ENCODE measurements at places on chromosomes 5 and 9.
A peak's percentile ranks its signal among the peaks of the same experiment; 100 is the strongest.

DNA sequence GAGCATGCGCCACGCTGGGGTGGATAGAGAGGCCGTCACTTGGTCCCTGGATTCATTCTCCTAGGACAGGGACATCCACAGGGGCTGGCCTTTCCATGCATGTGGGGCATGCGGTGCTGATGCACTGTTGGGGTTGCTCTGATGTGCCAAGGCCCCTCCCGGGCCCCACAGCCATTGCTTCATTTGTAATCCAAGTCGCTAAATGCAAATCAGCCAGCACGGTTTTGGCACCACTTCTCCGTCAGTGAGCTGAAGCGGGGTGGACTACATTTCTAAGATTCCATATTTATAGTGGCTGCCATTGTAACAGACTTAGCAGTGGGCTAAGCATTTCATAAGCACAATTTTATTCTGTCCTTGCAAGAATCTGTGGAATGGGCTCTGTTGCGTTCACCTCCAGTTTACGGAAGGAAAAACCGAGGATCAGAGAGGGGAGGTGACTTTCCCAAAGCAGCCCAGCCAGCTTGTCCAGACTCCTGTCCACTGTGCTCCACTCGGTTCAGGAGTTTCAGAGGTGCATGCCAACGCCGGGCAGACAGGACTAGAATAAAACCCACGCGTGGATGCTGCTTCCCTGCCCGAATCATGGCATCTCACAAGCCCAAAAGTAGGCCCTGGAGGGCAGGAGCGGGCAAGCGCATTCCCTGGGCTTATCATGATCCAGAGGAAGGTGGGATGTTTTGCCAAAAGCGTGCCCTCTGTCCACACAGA, 102.6 kb upstream of the COL5A1 start:
- no peak for DNase-seq

GRCh38 chr5:5018578-5018970, 121.6 kb upstream of the ADAMTS16 start:
- no peak for DNase-seq

DNA sequence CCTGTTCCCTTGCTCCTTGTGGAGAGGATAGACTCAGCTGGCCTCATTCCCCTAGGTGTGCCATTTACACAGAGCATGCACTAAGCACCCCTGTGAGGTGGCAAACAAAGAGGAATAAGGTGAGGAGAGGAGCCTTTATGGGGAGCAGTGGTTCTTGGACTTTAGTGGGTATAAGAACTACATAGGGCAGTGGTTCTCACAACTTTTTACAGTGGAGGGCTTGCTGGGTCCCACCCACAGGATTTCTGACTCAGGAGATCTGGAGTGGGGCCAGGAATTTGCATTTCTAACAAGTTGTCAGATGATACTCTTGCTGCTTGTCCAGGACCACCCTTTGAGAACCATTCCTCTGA, 42.0 kb downstream of the CSF1R start:
- no peak for DNase-seq

DNA sequence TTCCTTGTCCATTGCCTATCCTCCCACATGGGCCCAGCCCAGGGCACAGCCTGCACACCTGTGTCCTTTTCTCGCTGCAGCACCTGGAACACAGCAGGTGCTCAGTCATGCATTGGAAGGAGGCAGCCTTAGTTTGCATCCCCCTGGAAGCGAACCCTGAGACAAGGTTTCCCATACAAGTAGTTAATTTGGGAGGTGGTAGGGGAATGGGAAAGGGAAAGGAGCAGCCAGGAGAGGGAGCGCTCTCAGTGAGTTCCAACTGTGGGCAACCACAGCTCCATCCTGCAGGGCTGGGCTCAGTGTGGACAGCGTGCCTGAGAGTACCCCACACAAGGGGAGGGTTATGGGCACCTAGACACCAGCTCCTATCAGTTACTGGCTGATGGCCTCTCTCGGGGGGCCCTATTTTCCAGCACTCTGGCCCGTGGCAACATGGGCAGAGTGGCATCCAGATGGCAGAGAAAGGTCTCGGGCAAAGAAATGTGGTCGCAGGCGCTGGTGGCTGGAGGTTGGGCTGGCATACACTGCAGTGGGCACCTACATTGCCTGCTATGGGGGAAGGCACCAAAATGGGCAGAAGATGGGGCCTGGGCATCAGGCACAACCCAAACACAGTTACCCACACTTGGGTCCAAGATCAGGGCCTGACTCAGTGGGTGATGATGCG, 50.1 kb downstream of the TSPAN17 start:
- no peak for DNase-seq

- no peak for DNase-seq
Measured at GRCh38 chr9:33137781-33138264, 29.3 kb downstream of the B4GALT1 start.

- DNase-seq, result no peak
Measured at GRCh38 chr5:168609806-168610482, 30.8 kb upstream of the PANK3 start.

GRCh38 chr9:82117026-82117811, 128.6 kb downstream of the SPATA31D1 start:
- peak; percentile 7 for DNase-seq

DNA sequence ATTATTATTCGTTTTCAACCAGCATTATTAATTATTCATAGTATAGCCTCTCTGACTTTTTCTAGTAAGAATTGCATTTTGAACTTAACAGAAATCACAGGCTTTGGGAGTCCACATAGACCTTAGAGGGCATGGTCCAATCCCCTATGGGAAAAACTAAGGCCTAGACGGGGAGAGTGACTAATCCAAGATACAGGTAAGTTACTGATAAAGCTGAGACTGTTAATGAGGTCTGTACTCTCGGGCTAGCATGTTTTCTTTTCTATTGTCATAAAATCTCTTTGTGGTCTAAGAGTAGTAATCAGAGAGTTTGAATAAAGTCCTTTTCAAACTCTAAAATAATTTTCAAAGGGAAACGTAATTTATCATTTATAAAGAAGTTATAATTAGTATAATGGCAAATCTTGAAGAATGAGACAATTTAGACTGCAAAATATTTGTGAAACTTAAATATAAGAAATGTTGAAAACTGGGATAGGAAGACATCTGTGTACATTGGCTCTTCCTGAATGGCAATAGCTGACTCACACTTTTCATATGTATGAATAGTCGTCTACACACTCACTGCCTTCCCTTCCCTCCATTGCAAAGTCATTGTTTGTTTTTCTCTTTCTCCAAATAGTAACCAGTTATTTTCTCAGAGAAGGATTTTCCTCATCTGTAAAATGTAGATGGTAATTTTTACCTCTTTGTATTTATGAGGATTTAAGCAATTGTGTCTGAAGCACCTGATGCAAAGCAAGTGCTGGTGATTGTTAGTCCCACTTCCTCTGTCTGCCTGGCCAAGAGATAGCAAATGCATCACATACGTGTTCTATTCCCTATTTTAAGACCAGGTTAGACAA, 207.9 kb upstream of the CD180 start:
- no peak for DNase-seq

DNA sequence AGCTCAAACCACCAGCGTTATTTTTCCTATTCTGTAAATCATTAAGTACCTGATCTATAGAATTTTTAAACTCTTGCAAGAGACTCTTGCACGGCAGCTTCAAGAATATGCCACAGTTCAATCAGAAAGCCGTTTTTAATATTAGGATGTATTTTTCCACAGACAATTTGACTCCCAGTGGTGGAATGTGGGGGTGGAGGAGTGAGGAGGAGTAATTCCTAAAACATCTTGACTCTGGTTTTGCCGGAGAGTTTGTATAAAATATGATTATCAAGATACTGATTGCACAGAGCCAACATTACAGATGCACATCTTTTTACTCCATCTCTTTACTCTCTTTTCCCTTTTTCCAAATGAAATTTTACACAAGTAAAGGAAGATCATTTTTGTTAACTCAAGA, 288.3 kb downstream of the ENC1 start:
- no peak for DNase-seq

- DNase-seq, result no peak
Measured at GRCh38 chr9:117555964-117556629, 141.2 kb upstream of the ASTN2 start.

GRCh38 chr9:4272126-4272525, 27.7 kb downstream of the GLIS3 start:
- DNase-seq, result no peak

DNA sequence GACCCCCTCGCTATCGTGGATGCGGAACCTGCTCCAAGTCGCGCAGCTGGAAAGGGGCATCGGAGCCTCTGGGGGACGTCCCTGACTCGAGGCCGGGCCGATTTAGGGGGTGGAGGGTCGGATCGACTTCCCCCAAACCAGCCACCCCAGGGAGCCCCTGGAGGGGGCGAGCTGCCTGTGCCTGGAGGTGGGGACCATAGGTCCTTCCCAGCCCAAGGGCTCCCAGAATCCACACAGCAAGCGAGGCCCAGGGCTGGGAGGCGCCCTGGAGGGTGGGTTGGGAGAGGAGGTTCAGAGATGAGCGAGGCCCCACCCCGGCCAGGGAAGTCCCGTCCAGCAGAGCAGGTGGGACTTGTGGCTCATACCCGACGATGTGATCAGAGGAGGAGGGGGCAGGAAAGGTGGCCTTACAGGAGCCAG, 147.6 kb downstream of the GAPVD1 start:
- DNase-seq, result no peak

DNA sequence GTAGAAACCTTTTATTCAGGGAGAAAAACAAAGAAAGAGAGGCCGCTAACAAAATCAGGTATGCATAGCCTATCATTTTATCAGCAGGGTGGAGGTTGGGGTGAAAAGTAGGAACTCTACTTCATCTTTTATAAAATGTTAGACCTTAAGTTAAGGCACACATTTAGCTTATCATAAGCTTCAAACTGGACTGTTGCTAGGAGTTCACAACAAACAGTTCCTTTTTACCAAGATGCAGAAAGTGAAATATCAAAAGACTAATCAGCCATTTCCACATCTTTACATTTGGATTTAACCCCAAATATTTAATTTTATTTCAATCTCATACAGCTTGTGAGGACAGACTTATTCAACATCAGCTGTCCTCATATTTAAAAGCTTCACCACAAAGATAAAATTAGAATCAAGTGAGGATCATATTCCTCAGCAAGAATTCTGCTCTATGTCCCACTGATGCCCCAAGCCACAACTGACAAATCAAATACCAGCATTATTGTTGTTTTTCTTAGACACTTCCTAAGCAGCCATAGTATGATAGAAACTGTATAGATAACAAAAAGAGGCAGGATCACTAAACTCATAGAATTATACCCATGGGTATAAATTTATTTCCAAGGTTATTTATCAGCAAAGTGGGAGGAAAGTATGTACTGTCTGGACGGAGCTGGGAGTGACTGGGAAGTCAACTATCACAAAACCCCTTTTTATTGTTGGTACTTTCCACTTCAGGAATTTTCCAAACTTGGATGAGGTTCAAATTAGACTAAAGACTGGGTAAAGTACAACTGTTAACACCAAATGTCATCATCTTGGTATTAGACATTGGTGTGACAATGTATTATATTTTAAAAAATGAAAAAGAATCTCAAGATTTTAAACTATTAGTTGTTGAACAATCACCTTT, 29.9 kb upstream of the MYOT start:
- no peak for DNase-seq

DNA sequence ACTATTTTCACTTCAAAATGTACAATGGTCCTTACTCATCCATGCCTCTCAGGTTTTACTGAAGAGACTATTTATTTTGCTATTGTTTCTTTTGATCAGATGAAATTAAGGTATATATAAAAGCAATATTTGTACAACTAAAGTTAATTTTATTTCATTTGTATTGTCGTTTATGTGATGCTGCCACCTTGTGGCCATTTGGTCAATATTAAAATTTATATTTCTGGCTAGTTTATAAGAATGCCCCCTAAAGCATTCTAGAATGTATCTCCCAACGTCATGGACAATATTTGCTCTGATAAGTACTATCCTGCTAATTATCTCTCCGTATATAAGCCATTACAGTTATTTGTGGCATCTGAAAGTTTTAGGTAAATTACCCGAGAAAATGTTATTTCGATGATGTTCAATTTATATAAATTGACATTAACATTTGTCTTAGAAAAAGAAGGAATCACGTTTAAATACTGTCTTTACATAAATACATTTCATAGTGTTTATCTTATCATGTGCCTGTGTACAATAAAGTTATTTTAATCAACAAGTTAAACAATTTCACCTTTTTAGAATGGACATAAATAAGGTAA, 680.0 kb downstream of the TAF11L14 start:
- no peak for DNase-seq

GRCh38 chr5:72241346-72242003, 78.6 kb downstream of the MRPS27 start:
- peak; percentile 28 for DNase-seq

Measured in hypothalamus (tissue), 51 donors.